ENCODE measurements at places on chromosomes 12 and 14. TPM values are rescaled to one million over a fixed set of nuclear protein-coding genes. Genes with fewer than 3 reads are reported as not detected.

Gene GPX2
- 242 TPM for total RNA-seq

Gene CRACR2A
- 1.9 TPM for total RNA-seq

Gene ENDOU
- not detected for total RNA-seq

Gene RFC5
- total RNA-seq, result 43.6 TPM
